ENCODE measurements at places on chromosomes 5 and 9.
A peak's percentile ranks its signal among the peaks of the same experiment; 100 is the strongest.

- DNase-seq, result no peak
Observed at GRCh38 chr9:76913467-76913866, 7.6 kb upstream of the PRUNE2 start.

DNA sequence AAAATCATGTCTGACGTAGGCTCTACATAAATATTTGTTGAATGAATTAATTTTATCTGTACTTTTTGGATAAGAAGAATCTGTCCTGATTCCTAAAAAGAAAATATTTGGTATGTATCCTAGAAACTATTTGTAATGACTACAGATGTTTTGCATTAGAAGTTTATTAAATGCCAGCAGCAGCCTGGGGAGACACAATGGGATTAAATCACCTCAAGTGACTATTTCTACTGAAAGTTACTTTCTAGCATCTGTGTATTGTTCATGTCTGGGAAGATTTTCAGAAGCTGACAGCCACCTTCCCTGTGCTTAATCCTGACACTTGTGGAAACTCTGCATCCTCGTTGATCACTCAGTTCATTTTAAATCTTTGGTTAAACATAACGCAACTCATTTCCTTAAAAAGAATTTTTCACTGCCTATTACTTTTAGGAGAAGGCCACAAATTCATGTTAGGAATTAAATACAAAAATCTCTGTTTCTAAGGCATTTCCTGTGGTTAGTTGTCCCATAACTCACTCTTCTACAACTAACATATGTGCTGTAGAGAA is 209.3 kb upstream of the PPP1R2B start:
- no peak for DNase-seq

DNA sequence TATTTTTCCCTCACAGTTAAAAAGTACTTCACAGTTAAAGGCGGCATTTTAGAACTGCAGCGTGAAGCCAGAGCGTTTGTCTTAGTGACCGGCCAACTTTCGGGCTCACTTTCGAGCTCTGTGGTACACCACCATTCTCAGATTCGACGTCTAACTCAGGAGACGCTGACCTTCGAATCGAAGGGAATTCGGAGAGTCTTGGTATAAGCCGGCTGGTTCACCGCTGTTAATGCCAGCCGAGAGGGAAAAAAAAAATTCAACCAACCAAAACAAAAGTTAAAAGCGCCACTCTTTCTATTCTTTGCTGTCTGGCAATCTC is 544 bp upstream of the SNX24 start:
- no peak for DNase-seq

- no peak for DNase-seq
Observed at GRCh38 chr5:56725711-56726411, 89.5 kb upstream of the MAP3K1 start.

- no peak for DNase-seq
Observed at GRCh38 chr5:61666064-61666621, 334.1 kb downstream of the ZSWIM6 start.

DNA sequence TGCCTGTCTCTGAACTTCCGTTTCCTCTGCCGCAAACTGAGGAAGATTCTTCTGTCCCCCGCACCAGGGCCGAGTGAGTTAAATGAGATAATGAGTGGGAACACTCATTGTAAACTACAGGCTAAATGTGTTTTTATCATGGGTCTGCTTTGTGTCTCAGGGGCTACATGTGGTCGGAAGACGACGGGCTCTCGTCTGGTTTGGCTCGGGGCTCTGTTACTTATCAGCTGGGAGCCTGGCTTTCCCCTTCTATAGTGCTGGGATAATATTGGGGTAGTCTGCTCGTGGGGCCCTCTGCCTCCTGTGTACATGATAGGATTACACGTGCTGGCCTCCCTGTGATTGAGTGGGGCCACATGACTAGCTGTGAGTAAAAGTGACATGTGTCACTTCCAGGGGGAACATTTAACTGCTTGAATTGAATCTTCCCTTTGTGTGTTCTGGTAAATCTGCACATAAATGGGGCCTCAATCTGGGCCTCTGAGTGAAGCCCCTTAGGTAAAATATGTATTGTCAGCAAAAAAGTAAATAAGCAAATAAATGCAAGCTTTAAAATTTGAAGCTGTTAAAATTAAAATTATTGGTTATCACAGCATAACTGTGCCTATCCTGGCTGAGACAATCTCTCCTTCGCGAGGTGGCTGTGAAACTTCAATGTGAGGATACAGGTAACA is 86.9 kb upstream of the SH3PXD2B start:
- DNase-seq, result no peak

GRCh38 chr5:12636209-12636608 is 732.0 kb upstream of the CTNND2 start:
- DNase-seq, result no peak

DNA sequence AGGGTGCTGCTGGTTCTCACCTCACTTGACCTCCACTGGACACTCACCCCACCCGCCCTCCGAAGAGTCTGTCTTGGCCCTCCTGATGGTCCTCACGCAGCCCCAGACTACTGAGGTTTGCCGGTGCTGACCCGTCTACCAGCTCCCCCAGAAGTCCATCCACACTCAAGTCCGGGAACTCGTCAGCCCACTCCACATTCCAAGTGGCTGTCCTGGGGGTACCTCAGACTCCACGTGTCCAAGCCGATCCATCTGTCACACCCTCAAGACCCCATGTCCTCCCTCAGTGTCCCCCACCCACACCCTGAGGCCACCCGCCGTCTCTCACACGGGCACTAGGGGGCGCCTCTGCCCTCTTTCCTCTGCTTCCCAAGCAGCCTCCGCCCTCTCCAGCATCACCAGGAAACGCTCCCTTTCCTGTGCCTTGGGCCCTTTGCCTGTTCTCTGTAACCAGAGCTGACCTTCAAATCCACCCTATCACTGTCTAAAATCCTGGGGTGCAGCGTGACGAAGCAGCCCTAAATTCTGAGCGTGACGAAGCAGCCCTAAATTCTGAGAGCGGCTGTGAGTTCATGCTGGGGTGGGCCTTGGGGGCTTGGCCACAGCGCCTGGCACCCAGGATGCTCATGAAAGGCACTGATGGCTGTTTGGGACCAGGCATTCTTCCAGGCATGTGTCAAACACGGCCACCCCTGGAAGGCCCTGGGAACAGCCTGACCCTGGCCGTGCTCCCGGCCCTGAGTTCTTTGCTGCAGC is 95.7 kb downstream of the KCNT1 start:
- DNase-seq, result no peak

GRCh38 chr5:128197896-128198522 is 114.4 kb downstream of the SLC12A2 start:
- DNase-seq, result no peak

GRCh38 chr9:130128251-130128650 is 44.0 kb upstream of the NCS1 start:
- peak; percentile 21 for DNase-seq

DNA sequence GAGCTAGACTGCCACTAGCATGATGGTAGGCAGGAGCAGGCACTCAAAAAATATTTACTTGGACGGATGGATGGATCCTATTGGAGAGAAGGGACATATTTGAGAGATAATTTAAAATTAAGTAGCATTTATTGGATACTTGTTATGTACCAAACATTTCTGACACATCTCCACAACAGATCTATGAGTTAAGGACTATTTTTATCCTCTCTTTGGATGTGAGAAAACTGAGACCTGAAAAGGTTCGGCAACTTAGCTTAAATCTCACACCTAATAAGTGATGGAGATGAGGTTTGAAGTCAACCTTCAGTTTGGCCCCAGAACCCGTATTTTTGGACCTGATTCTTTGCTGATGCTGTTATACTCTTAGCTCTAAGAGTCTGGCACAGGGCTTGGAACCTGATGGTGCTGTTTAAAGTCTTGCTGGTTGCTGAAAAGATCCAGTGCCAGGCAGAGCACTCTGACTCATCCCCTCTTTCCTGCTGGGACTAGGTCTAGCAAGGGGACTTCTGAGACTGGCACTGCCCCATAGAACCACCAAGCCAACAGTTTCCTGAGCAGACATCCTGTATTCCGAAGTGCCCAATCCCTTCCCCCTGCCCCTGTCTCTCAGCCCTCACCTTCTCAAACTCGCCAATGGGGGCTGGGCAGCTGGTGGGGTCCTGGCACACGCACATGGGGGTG is 15.6 kb downstream of the SPARC start:
- DNase-seq, result no peak

GRCh38 chr5:32453916-32454315 is 9.4 kb upstream of the ZFR start:
- DNase-seq, result no peak

GRCh38 chr5:135272311-135272805 is 126.7 kb downstream of the MACROH2A1 start:
- DNase-seq, result no peak

DNA sequence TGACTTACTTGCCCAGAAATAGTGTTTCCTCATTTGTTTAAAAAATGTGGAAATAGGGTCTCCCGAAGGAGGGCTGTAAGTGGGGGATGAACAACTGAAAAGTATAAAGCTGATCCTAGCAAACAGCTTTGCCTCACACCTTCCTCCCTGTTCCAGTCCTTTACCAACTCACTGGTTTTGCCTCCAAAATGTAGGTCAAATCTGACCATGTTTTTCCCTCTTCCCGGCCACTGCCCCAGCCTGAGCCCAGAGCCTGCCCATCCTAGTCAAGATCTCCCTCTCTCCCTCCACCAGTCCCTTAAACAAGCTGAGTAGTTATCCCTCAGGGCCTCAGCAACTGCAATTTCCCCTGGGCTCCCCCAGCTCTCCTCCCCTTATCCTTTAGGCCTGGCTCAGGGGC is 82.4 kb upstream of the FBXW11 start:
- no peak for DNase-seq

DNA sequence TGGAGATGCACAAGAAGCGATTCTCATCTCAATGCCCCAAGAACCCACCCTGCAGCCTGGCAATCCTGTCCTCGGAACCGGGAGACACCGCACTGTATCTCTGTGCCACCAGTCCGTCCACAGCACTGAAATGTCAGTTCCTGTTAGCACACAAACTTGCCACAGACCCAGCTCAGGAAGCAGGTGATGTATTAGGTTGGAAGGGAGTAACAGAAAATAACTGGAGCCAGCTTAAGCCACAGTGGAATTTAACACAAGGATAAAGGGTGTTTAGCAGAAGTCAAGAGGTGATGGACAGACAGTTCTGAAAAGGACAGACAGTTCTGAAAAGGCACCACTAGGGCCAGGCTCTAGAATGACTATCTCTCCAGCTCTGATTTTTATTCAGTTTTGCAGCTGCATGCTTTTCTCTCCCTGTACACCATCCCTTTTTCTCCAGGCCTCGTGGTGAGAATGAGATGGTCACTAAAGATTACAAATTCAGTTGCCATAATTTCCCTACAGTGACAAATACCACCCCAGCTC is 114.4 kb downstream of the ANKRD18B start:
- no peak for DNase-seq

DNA sequence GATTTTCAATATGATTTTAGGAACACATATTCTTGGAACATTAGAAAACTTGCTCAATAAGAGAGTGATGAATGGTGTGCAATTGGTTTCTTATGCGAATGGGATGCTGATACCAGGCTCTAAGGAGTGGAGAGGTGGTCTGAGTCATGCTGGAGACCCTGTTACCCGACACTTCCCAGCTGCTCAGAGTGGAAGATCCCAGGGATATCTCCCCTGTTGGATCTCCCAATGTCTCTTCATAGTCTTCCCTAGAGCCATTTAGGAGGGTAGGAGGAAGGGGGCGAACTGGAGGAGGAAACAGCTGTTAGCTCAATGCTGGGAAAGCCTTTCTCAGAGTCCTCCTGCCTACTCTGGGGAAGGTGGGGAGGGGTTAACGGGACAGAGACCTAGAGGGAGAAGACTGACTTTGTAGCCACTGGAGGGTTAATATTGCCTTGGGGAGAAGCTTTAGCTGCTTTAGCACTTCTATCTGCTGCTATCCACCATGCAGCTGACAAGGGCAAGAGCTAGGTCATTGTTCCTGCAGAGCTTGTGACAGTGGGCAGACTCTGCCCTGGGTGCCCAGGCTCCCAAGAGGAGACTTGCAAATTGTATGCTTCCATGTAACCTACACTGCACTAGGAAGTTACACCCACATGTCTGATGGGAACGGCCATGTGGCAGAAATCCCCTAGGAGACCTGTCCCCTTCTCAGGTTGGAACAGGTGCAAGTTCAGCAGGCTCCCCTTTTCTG is 301.0 kb downstream of the GADD45G start:
- no peak for DNase-seq

DNA sequence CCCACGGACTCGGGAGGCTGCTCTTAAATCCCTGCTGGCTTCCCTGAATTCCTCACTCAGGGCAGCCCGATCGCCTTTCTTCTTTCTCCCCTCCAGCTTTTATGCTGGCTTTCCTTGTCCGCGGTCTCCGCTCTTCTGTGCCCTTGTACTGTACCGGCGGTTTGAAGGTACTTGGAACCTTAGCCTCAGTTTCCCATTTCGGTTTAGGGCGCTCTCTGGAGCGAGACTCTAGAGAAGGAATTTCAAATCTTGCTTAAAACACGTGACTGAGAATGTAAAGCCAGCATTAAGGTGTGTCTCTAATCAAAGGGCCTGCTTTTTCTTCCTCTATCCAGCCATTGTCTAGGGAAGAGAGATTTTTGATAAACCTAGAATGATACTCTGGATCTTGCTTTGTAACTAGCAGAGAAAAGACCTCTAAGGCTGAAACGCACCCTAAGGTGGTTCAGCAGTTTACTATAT is 650 bp downstream of the GPR107 start:
- DNase-seq, result no peak

- DNase-seq, result no peak
Observed at GRCh38 chr5:151581812-151582583, 9.1 kb downstream of the FAT2 start.

DNA sequence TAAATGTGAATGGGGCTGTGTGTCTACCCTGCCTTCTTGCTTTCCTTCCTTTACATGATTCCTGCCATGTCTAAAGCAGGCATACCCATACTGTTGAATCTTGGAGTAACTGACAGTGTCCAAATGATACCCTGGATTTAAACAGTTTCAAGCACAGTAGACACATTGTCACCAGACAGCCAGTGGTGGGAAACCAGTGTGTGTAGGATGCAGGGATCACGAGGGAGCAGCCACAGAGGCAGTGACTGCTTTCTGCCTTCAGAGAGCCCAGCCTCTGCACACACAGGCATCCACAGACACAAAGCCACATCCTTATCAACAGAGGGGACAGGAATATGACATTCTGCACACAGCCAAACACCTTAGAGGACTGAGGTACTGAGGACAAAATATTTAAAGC is 184.2 kb upstream of the TBCA start:
- DNase-seq, result no peak

DNA sequence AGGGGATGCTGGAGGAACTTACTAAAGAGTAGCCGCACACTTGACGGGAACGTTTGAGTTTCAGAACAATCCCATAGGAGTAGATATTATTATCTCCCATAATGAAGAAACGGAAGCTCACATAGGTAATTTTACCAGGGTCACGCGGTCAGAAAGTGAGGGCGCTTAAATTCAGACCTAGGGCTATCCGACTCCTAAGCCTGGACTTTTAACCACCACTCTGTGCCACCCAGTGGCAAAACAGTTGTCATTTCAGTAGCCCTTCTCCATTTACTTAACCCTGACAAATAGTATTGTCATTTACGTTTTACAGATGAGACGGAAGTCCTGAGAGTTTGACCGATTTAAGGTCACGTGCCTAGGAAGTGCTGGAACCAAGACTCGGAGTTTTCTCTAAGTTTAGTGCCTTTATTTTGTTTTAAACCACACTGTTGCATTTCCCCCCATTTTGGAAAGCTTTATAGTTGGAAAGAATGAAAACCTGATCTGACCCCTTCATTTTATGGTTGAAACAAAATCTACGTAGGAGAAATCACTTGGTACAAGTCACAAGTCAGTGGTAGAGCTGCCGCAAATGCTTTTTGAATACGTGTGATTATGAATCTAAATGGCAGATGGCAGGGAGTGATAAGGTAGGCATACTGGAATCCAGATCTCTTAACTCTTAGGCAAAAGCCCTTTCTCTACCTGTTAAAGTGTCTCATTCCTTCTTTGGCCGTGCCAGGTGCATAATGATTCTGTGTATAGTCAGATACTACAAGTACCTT is 650 bp downstream of the MRRF start:
- DNase-seq, result no peak

Measured in stimulated activated CD4-positive, alpha-beta T cell treated with anti-CD3 and anti-CD28 coated beads, Interleukin-15, amount 100 ng/mL, for 1 hour (primary cell).